ENCODE measurements at places on chromosomes 3 and 15.

DNA sequence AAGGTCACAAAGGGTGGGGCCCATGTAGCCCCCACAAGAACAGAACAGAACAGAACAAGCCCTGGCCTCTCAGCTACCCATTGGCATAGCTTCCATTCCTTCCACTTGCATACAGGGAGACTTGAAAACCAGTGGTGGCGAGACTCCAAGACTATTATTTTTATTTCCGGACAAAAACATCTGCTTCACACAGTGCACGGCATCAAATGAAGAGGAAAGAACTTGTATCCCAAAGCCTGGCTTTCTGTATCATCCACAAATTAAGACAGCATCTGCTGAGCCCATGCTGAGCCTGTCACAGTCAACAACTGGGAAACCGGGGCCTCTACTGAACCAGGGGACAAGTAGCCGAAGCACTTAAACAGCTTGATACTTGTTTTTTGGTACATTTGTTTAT, 56.0 kb downstream of the CLEC3B start:
- no peak for DNase-seq

DNA sequence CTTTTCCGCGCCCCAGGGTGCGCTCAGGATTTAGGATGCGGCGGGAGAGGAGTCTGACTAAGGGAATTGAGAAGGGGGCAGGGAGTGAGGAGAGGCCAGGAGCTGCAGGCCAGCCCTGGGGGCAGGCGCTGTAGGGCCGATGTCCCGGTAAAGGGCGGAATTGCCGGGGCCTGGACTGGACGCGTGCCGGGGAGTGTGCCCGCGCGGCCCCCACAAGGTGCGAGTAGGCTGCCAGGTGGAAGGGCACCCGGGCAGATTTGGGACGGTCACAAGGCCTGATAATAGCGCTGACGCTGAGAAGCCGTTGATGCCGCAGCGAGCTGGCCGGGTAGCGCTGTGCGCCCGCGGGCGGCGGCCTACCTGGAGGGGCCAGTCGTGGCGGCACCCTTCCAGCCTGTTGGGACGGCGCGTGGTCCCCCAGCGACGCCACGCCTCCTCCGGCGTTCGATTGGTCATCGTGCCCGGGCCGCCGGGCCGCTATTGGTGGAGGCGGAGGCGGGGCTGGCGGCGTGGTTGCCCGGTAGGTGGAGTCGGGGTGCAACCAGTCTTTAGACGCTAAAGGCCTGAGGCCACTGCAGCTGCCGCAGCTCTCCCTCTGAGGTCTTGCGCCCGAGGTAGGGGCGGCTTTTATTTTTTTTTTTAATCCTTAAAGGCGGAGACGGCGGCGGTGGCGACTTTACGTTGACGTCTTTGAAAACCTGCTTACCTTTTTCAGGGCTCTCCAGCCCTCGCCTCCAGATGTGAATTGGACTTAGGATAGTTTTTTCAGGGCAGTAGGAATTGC, 903 bp downstream of the SLC25A38 start:
- peak; percentile 94 for DNase-seq

DNA sequence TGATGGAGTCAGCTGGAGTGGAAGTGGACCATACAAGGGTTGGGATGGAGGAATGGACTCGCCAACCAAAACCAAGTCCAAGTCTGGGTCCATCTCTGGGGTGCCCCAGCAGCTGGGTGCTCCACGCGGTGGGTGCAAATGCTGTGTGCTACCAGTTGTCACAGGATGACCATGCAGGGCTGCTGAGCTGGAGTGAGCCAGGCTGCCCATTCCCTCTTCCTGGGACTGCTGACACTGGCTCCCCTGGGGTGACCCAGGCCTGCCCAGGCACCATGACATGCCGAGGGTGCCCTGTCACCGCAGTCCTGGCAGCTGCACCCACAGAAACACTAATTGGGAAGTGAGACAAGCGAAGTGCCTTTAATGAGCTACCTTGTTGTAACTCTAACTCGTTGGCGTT, 140.2 kb downstream of the TPRA1 start:
- DNase-seq, result no peak

- DNase-seq, result no peak
Measured at GRCh38 chr15:47603026-47603425, 114.3 kb upstream of the SEMA6D start.

DNA sequence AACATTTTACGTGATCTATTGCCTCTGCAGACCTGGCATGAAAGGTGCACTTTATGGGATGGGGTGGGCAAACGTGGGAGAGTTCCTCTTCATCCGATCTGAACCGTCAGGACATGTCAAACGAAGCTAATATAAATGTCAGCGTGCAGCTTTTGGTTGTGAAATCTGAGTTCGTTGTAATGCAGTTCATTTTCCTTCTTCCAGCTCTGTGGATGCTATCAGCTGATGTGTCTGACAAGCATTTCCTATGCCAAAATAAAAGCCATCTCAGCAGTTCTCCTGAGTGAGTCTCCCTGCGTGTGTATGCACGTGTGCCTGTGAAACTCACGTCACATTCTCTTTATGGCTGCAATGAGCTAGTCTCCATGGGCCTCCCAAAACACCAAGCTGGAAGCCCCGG, 512.3 kb downstream of the MCTP2 start:
- DNase-seq, result no peak

- DNase-seq, result no peak
Measured at GRCh38 chr15:43529141-43529540, 11.7 kb downstream of the MAP1A start.

DNA sequence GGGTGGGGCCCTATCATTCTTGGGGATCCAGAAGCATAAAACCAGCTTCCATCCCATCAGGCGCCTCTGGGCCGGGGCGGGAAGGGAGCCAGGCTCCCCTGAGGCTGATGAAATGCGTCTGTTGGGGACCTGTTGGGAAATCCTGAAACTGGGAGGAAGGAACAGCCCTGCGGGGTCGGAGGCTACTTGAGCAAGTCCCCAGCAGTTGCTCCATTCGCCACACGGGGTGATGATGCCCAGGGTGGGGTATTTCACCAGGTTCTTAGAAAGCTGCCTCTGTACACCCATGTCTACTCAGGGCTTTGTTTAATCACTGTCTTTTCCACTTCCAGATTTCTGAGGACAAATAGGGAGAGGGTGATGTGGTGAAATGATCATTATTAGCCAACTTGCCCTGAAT, 25.4 kb upstream of the TSEN2 start:
- DNase-seq, result no peak

DNA sequence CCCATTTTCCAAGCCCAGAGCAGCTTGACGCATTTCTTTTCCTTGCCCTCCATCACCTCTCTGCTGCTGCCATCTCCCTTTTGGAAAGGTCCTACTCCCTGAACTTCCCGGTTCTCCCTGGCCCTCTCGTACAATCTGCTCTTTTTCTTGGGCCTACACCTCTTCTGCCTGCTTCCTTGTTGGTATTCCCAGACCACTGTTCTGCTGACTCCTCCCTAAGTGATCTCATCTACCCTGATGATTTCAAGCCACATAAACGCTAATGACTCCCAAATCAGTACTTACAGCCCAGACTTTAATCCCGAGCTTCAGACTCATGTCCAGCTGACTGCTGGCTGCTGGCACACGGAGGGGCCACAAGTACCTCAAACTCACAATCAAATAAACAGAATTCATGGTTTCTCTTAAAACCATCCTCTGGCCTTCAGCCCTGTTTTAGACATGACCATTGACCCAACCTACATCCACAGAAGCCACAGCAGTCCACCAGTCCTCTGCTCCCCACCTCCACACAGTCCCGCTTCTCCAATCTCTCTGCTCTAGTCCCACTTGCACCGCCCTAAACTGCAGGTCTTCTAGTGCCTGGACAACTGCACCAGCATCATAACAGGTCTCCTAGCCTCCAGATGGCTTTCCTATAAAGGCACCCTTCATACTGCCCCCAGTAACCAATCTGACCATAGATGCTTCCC, 57.6 kb downstream of the AAGAB start:
- DNase-seq, result no peak

- DNase-seq, result no peak
Measured at GRCh38 chr3:141095546-141095937, 44.4 kb downstream of the SPSB4 start.

DNA sequence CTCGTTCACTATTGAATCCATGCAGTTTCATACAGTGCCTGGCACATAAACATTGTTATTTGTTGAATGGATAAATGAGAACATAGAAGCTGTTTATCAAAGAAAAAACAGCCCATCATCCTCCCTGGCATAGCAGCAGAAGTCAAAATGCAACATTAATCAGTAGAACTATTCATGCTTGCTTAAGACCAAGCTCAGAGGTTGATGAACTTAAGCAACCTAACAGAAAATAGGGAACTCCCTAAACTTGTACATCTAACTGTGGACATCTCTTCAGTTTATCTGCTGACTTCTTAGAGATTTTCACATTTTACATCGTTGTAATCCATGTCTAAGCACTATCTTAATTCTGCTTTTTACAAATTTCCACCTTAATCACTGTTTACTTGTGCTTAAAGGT, 29.2 kb downstream of the SENP8 start:
- DNase-seq, result no peak

- no peak for DNase-seq
Measured at GRCh38 chr3:144051211-144051610, 79.6 kb downstream of the DIPK2A start.

DNA sequence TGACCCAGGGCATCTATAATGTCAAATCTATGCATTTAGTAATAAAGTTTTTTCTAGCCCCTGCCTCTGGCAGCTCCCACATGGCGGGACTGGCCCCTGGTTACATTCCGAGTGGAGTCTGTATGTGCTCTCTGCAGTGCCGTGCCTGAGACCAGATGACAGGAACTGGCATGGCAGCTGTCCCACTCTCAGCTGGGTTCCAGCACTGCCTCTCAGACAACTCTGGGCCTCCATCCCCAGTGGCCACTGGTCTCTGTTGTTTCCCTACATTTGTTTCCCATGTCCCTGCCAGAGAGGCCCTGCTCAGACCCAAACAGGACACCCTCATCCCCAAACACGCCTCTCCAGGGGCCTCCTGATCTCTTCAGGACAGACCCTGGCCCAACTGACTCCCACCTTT, 109.3 kb downstream of the OCA2 start:
- no peak for DNase-seq

DNA sequence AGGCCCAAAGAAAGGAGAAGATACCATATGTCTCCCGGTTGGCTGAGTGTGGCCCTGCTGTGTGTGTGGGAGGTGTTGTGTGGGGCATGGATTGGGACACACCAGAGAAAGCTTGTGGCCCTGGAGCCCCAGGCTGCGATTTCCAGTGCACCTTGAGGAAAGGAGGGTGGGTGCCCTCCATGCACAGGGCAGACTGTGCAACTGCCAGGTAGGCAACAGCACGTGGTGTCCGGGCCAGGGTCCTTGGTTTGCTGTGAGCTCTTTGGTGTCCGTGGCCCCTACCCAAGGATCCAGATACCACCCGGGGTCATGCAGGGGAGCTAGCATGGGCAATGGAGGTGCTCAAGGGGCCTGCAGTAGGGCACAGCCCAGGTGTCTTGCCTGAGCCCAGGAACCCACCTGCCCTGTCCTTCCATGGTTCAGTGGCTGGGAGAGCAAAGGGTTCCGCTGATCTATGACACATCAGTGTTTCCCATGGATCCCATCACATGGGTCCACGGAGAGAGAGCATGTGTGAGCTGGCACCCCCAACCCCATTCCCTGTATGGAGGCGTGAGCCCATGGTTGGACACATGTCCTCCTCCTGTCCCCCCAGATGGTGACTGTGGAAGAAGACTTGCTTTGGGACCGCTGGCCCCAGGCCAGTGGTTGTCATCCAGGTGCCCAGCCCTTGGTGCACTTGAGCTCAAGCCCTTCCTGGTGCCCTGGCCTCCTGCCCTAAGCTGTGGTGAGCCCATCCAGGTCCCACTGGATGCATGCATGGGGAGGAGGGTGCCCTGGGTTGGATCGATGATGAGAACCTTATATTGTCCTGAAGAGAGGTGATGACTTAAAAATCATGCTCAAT, 223.4 kb downstream of the SNRPN start:
- DNase-seq, result peak; percentile 6
